Fibroblast of skin of scalp (primary cell): ENCODE measurements at places on chromosomes 12 and 14.

DNA sequence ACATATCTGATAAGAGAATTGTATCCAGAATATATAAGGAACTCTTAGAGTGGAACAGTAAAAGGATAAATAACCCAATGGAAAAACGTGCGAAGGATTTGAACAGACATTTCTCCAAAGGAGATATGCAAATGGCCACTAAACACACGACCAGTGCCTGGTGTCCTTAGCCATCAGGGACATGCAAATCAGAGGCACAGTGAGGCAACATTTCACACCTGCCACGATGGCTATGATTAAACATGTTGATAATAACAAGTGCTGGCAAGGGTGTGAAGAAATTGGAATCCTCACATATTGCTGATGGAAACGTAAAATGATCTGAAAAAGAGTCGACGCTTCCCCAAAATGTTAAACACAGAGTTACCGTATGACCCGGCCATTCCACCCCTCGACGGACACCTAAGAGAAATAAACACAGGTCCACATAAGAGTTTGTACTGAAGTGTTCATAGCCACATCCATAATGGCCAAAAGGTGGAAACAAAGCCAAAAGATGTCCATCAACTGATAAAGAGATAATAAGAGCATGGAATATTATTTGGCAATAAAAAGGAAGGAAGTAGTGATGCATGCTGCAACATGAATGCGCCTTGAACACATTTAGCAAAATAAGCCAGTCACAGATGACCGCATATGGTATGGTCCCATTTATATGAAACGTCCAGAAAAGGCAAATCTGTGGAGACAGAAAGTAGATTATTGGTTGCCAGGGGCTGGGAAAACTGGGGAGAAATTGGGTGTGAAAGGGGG, 6.3 kb upstream of the TMEM121 start:
- DNase-seq: no peak

DNA sequence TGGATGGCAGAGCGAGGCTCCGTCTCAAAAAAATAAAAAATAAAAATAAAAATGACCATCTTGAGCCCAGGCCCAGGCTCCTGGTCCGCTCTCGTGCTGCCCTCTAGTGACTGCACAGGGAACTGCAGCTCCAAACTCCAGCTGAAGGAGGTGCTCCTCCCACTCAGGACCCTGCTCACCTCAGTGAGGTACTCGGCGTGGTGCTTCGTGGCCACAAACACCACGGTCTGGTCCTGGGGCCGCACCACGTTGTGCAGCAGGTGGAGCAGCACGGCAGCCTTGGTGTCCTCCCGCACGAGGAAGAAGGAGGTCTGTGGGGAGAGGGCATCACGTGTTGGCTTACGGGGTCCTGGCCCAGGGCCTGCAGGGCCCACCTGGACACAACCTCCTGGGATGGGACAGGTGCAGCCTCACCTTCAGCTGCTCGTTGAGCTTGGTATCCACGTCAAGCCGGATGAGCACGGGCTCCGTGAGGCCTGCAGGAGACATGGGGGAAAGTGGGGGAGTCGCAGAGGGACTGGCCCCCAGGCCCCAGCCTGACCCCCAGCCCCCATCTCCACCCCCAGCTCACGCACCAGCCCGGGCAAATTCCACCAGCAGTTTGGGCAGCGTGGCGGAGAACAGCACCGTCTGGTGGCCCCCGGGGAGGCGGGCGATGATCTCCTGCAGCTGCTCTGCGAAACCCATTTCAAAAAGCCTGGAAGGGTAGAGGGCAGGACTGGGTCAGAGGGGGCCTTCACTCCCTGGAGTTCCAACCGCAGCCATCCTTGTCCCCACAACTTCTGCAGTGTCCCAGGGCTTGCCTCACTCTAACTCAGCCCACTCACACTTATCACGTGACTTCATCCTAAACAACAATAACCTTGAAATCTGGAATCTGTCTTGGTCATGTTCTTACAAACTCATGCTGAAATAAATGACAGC, 10.6 kb downstream of the DDX54 start:
- DNase-seq: peak; percentile 54

- peak; percentile 88 for DNase-seq
These were observed 1.0 kb upstream of the DDX23 start for GRCh38 chr12:48852734-48853688.

GRCh38 chr12:43277651-43278540, 274.1 kb downstream of the ADAMTS20 start:
- no peak for DNase-seq

DNA sequence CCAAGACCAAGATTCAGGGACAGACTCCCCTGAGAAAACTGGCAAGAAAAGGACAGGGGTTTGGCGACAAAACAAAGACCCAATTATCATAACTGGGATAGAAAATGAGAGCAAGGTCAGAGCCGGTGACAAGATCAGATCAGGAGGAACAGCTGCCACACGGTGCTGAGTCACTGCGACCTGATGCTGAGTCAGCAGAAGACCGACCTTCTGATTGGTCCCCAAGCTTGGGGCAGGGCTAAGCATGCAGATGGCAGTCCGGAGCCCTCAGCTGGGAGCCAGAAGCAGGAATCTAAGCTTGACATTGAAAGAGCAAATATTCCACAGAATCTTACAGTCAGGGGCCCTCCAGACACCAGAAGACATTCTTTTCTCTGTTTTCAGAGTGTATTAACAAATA, 19.1 kb upstream of the ARMH4 start:
- peak; percentile 86 for DNase-seq

DNA sequence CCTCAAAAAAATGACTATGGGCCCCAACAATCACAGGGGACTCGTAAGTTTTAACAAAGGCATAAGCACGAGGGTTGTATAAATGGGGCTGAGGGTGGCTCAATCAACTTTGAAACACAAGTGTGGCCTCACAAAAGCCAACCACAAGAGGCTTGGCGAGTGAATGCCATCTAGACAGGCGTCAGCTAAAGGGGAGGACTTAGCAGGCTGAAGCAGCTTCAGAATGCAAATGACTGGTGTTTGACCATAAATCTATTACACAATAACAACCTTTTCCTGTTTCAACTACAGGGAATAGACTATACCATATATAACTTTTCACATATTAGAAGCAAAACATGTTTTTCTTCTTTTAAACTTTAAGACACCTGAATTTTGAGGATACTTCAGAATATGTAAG, 777.9 kb downstream of the FSCB start:
- no peak for DNase-seq

- no peak for DNase-seq
These were observed at the start of gene KRT78 for GRCh38 chr12:52848661-52849255. Gene KRT78, minus strand, starts transcription at chr12:52848994. Its CDS starts 64 bp downstream, at chr12:52848930.

- DNase-seq: no peak
These were observed 657.1 kb upstream of the SEL1L start for GRCh38 chr14:82190742-82191141.

DNA sequence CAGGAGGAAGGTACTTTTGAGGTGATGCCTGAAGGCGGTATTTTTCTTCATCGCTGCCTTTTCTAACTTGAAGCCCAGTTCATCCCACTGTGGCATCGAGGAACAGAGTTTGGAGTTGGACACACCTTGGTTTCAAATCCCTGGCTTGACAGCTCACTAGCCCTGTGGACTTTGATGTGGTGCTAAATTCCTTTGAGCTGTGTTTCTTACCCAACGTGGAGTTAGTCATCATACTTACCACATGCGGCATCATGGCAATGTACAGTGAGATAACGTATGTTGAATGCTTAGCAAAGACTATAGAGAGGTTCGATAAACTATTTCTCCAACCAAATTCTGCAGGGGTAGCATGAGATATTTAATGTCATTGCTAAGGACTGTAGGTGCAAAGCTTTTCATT, 3.4 kb downstream of the PLEKHG3 start:
- DNase-seq: peak; percentile 78

DNA sequence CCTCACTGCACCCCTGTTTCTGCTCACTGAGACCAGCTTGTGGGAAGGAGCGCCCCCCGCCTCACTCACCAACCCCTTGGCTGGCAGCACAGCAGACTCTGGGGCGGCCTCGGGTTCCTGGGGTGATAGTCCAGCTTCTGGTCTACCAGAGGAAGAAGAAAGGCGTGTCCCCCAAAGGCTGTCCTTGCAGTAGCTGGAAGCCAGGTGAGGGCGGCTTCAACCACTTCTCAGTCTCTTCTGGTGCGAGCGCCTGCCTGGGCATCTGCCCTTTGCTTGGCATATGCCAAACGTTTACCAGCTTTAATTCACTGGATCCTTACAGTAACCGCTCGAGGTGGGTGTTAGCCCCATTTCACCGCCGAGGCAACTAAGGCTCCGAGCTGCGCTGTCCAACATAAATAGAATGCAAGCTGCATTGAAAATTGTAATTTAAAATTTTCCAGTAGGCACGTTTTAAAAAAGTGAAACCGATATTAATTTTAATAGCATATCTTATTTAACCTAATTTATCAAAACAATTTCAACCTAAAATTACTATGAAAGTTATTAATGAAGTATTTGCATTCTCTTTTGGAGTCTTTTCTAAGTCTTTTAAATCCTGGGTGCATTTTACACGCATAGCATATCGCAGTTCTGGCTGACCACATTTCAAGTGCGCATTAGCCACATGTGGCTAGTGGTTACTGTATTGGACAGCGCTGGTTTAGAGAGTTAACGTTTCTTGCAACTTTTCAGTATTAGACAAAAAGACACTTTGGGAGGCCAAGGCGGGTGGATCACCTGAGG, 872 bp downstream of the FAM177A1 start:
- DNase-seq: no peak

GRCh38 chr14:106823552-106823951, 1297.2 kb downstream of the TMEM121 start:
- no peak for DNase-seq

- no peak for DNase-seq
These were observed 5.2 kb downstream of the TRAFD1 start for GRCh38 chr12:112130441-112130998.

- DNase-seq: no peak
These were observed 9.7 kb upstream of the ZDHHC22 start for GRCh38 chr14:77151245-77151644.

DNA sequence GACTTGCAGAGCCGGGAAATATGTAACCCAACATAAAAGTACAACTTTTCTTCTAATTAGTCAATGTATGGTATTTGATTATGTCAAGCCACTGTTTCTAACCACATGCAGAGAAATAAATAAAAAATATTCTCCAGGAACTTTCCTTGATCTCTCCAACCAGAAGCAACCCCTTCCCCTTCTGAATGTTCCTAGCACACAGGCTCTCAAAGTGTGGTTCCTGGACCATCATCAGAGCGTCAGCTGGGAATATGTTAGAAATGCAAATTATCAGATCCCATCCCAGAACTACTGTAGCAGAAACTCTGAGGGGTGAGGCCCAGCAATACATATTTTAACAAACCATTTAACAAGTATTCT, 21.0 kb upstream of the ITPR2 start:
- DNase-seq: no peak

DNA sequence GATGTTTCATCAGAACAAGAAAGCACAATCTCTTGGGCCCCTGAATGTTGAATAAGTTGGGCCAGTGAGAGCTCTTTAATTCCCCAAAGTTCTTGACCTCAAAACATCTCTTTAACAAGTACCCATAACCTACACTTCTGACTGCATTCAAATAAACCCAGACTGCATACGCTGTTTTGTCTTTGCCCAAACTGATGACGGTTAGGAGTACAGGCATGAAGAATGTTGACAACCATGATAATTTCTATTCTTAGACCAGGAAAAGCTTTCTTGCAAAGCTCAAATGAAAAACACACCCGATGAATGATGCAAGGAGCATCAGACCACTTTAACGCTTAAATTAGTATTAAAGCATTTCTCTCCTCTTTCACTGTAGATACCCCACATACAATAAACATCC, 11.7 kb upstream of the RAB3IP start:
- DNase-seq: peak; percentile 23

DNA sequence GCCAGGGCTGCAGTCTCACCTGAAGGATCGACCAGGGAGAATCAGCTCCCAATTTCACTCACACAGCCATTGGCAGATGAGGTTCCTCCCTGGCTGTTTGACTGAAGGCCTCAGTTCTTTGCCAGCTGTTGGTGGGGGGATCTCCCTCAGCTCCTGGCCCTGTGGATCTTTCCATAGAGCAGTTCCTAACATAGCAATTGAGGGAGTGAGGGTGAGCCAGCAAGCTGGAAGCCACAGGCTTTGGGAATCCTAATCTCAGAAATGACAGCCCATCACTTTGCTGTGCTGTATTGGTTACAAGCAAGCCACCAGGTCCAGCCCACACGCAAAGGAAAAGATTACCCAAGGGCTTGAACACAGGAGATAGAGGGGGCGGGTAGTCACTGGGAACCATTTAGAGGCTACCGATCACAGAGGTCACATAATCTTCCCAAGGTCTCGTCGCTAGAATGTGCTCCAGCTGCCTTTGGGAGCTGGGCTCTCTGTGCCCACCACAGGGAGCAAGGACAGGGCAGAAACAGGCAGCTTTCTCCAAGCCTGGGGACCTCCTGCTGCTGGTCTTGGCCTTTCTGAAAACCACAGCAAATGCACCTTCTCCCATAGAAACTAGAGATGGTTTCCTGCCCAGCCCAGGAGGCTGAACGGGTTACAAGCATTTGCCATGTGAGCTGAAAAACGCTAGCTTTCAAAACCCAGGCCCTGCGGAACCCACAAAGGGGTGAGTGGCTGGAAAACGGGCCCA, 4.6 kb upstream of the OTUB2 start:
- no peak for DNase-seq

GRCh38 chr14:89067293-89067972, 243.0 kb downstream of the TTC8 start:
- no peak for DNase-seq
